Astrocyte of the spinal cord (primary cell): ENCODE measurements at places on chromosomes 7 and 10.
A peak's percentile ranks its signal among the peaks of the same experiment; 100 is the strongest.

DNA sequence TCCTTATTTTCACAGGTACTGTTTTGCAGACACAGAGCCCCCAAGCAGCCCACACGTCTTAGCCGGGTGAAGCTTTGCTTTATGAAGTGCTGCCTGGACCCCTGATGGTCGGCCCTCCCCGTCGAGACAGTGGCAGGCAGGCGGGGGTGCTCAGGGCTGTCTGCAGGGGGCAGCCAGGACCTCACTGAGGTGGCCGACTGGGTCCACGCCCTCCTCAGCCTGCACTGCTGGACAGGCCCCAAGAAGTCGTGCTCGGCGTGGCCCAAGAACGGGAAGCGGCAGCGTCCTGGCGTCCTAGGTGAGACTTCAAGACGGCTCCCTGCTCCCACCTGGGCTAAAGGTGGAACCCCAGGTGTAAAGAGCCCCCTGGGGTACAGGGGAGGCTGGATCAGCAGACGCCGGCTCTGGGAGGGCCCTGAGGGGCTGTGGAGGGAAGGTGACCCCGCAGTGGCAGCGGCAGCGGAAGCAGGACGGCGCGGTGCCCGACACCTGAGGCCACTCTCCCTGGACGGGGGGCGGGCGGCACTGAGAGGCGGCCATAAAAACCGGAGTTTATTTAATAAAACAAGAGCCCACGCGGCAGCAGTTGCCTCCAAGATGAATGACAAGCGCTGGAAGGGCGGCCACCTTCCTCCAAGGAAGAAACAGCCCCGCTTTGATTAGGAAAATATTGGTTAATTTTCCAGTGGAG, 179.4 kb downstream of the ELFN1 start:
- DNase-seq: no peak

DNA sequence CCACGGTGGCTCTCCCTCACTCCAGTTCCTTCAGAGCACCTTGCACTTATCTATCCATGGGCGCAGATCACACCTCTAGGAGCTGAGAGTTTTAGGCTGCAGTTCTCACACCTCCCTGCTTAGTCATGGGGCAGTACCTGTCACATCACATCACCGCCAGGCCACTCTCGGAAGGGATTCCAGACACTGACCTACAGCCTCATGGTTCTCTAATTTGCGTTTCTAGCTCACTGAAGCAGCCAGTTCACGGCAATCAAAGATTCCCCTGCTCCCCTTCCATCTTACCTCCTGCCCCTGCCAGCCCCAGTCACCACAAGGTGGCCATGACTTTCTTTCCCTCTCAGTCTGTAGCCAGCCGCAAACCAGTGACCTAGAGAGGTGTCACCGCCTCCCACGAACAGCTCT, 34.2 kb downstream of the ADRB1 start:
- no peak for DNase-seq

- DNase-seq: peak; percentile 86
Measured at GRCh38 chr7:43535031-43535451, 47.9 kb upstream of the STK17A start.

DNA sequence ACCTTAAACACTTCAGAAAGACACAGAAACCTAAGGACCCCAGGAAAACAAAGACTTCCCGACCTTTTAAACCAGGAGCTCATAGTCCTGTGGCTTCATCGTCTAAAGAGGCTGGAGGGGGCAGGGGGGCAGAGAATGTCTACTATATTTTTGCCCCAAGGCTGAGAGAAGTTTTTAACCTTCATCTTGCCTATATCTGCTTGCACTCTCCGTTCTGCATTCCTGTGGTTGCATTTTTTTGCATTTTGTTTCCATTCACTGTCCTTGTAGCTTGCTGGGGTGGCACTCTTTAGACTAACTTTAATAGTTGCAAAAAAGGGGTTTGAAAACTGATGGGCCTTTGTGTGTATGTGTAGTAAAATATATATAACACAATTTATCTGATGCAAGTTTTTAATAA, 23.7 kb downstream of the PRKAR2B start:
- peak; percentile 12 for DNase-seq

GRCh38 chr7:111053035-111053434, 37.9 kb upstream of the LRRN3 start:
- DNase-seq: no peak

- DNase-seq: no peak
Measured at GRCh38 chr7:25790963-25791362, 361.0 kb upstream of the NFE2L3 start.

DNA sequence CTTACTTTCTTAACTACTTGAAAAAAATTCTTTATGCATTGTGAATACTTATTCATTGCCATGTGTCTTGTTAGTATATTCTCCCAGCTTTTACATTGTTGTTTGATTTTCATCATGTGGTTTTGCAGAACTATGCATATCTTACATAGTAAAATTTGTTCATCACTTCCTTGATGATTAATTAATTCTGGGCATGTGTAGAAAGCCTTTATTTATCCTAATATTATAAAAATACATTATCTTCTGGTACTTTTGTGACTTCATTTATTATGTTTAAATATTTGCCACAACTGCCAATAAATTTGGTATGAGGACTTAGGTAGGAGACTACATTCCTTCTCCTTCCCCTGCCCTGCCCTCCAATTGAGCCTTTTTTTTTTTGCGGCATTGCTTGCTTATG, 166.0 kb upstream of the ZNF32 start:
- DNase-seq: no peak

GRCh38 chr10:124066781-124067714, 26.4 kb downstream of the CHST15 start:
- DNase-seq: no peak

GRCh38 chr10:112755446-112756234, 194.4 kb upstream of the TCF7L2 start:
- DNase-seq: no peak

- no peak for DNase-seq
Measured at GRCh38 chr10:119500821-119501220, 41.7 kb downstream of the RGS10 start.

DNA sequence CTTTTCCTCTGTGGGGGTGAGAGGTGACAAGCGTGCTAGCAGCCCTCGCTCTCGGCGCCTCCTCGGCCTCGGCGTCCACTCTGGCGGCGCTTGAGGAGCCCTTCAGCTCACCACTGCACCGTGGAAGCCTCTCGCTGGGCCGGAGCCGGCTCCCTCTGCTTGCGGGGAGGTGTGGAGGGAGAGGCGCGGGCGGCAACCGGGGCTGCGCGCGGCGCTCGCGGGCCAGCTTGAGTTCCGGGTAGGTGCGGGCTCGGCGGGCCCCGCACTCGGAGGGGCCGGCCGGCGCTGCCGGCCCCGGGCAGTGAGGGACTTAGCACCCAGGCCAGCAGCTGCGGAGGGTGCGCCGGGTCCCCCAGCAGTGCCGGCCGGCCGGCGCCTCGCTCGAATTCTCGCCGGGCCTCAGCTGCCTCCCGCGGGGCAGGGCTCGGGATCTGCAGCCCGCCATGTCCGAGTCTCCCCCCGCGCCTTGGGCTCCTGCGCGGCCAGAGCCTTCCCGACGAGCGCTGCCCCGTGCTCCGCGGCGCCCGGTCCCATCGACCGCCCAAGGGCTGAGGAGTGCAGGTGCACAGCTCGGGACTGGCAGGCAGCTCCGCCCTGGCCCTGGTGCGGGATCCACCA, 352.8 kb upstream of the PODXL start:
- DNase-seq: no peak

GRCh38 chr10:98168766-98169165, 34.3 kb downstream of the R3HCC1L start:
- no peak for DNase-seq

DNA sequence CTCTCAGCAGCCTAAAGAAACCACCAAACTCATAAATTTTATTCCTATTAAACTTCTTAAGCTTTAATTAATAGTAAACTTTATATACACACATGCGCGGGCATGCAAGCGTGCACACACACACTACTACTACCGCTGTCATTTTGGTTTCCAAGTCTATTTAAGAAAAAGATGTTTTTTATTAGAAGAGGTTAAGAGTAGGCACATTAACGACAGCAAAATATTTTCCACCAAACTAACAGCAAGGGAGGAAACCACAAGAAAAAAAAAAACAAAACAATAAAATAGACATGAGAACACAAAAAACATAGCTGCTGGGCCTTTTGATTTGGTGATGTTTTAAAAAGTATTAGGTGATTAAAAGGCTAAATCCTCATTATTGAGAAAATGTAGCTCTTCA, 28.6 kb downstream of the RTKN2 start:
- DNase-seq: no peak

DNA sequence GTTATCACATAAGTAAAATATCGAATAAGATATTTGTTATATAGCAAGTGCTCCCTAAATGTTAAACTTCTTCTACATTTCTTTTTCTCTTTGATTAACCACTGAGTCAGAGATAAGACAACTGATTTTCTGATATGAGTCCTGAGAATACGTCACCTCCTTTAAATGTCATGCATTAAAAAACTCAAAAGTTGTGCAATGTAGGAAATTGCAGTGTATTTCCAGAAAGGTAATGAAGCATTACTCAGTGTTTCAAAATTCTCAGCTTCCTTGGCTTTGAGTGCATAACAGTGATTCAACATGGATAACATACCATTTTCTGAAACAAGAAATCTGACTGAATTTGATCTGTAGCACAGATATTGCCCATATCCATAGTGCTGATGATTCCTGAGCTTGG, 155.8 kb downstream of the BMPER start:
- peak; percentile 55 for DNase-seq

DNA sequence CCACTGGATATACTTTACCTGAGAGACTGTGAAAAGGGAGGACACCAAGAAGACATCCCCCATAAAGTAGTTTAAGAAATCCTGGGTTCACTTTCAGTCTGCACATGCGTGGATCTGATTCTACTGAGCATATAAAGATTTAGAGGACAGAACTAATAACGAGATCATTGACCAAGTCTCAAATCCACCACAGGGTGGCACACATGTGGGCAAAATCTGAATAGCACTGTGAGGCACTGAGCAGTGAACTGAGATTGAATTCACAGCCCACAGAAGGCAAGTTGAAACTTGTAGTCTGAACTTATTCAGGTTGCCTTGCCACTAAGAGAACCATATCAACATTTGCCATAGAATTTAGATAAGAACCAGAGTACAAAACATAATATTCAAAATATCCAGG, 818.6 kb downstream of the GRID1 start:
- DNase-seq: peak; percentile 58

DNA sequence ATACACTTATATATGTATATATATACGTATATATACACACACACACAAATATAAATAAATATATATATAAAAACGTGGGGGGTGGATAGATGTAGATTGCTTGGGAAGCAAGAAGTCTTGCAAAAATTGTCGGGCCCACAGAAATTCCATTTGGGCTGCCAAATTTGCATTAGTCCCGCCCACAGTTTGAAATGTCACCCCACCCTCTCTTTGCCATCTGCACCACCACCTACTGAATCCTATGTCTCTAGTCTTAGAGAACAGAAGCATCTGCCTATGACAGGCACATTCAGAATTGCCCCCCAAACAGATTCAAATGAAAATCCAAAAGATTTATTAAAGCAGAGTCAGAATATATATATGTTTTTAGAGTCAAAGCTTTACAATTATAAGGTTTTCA, 25.6 kb upstream of the CACNA2D1 start:
- no peak for DNase-seq

DNA sequence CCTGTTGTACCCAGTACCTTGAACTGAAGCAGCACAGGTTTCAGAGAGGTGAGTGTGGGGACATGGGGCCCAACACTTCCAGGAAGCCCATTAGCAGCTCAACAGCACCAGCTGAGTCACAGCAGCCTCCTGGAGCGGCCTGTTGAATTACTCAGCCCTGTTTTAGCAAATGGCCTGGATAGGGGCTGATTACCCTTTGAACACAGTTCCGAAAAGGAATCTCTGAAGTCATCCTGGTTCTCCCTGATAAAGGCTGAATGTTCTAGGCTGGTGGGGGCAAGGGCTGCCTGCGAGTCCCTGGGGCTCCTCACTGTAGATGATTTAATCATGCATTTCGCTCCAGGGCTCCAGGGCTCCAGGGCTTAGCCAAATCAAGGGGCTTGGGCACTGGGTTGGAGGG, 287.5 kb downstream of the GRID1 start:
- peak; percentile 7 for DNase-seq

DNA sequence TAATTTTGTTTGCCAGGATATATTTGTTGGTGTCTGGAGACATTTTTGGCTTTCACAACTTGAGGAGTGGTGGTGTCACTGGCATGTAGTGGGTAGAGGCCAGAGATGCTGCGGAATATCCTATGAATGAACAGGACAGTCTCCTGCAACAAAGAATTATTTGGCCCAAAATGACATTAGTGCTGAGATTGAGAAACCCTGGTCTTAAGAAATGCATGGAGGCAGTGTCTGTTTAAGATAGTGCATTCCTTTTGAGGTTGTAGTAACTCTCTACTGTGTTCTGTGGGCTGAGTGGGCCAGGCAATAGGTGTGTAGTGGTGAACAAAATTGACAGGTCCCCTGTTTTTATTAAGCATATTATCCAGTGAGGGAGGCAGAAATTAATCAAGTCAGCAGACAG, 165.5 kb downstream of the CDK14 start:
- DNase-seq: no peak

- DNase-seq: no peak
Measured at GRCh38 chr10:131934769-131935168, 34.0 kb downstream of the PPP2R2D start.

DNA sequence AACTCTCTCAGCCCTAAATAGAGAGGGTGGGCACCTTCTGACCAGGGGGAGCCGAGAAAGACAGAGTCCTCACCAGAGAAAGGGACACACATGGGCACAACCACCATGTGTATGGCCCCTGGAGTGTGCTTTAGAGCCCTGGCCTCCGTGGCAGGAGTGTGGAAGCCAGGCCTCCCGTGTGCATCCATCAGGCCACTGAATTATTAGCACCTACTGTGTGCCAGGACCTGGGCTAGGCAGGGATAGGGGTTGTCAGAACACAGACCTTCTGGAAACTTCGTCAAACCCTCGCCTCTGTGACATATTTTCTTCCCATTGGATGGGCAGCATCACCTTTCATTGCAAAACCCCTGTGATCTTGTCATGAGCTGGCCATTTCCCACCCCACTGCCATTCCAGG, 78.5 kb downstream of the ZMIZ1 start:
- no peak for DNase-seq

- DNase-seq: peak; percentile 42
Measured at GRCh38 chr10:53839440-53840039, 961.5 kb downstream of the PCDH15 start.

GRCh38 chr10:74669210-74669609, 157.2 kb upstream of the KAT6B start:
- DNase-seq: no peak

DNA sequence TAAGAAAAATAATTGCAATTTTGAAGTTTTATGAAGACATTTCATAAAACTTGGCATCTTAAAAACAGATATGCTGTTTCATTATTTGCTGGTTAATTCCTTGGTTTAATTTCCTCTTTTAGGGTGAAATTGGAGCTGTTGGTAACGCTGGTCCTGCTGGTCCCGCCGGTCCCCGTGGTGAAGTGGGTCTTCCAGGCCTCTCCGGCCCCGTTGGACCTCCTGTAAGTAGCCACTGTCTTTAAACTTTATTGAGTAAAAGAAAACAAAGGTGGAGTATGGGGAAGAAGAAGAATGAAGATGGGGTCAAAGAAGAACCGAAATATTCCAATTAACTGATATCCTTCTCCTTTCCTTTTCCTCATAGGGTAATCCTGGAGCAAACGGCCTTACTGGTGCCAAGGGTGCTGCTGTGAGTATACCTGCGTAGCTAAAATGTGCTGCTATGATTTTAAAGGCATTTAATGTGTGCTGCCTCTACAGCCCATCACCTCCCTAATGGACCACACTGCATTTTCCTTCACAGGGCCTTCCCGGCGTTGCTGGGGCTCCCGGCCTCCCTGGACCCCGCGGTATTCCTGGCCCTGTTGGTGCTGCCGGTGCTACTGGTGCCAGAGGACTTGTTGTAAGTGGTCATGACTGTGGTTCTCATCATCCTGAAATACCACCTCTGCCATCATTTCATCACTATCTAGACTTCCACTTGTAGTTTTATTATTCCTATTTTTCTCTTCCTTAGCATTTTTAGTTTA, 14.7 kb downstream of the COL1A2 start:
- DNase-seq: no peak
